A172 (cell line): ENCODE measurements at places on chromosomes 13 and 19. TPM values are rescaled to one million over a fixed set of nuclear protein-coding genes. Genes with fewer than 3 reads are reported as not detected.

- no peak for DNase-seq
Measured at GRCh38 chr19:447816-448560, 12.8 kb downstream of the SHC2 start.

DNA sequence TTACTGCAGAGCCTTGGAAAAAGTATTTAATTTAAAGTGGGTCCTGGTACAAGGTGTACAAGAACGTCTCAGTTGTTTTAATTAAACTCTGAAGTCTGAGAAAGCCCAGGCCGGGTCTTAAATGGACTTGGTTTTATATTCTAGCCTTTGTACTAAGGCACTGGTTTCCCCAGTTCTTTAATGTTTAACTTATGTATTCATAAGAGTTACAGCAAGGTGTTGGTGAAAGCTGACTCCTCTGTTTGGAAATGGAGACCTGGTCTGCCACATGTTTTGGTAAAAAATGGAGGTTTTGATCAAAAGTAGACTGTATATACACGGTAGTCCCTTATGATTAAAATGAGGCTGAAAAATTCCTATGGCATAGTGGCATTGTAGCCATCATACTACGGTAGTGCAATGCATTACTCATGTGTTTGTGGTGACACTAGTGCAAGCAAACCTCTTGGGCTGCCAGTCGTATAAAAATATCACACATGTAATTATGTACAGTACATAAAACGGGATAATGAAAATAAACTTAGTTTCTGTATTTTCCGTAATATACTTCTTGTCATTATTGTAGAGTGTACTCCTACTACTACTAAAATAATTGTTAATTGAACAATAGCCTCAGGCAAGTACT, 883.4 kb upstream of the SPRY2 start:
- DNase-seq, result no peak

DNA sequence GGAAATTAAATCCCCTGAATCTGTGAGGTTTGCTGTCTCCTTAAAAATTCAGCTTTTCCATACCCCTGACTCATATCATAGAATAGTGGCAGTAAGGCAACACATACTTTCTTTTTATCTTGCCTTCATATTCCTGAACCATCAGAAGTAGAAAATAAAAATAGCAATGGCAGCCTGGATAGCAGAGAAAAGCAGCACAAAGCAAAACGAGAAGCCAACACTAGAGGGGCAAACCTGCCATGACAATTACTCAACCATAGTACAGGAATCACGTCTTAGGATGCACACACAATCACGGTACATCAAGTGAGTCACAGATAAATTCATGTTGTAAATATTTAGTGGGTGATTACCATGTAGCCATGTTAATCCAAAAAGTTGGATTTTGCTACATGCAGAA, 343.0 kb downstream of the ITGBL1 start:
- DNase-seq, result no peak

- DNase-seq, result peak; percentile 62
Measured at GRCh38 chr13:73303851-73304250, 245.0 kb downstream of the KLF5 start.

GRCh38 chr13:50576156-50576555, 267.3 kb downstream of the DLEU7 start:
- no peak for DNase-seq

GRCh38 chr13:35499196-35499662, 22.7 kb upstream of the MAB21L1 start:
- no peak for DNase-seq

GRCh38 chr19:56740501-56740900, 68.9 kb upstream of the ZNF835 start:
- no peak for DNase-seq

- no peak for DNase-seq
Measured at GRCh38 chr19:1298235-1298634, 12.6 kb downstream of the EFNA2 start.

DNA sequence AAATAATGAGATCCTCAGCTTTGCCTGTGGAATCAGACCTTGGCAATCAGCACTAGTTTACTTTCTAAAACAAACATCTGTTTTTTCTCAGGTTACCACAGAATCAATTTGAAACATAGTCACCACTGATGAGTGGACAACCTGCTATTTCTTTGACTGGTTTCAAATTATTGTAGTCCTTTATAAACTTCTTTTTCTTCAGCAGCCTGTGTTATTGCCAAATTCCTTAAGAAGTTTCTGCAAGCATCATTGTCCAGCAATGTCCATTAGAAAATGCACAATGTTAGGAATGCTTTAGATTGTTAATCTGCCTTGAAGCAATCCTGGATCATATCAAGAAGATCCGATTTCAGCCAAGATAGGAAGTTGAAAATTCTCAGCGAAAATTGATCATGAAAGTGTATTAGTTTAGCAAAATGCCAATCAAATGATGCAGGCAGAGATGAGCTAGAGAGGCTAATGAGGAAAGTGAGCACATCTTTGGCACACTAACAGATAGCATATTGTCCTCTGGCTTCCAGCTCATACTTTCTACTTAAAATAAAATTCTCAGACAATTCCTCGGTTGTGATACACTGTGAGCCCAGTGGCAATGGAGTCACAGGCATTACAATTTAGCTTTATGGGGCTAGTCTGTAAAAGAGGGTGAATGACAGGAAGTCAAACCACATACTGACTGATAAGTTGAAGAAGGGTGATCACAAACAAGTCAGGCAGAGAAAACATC, 270.6 kb downstream of the SLITRK6 start:
- DNase-seq, result peak; percentile 13

- DNase-seq, result no peak
Measured at GRCh38 chr19:3138268-3138667, 2.4 kb downstream of the GNA15 start.

DNA sequence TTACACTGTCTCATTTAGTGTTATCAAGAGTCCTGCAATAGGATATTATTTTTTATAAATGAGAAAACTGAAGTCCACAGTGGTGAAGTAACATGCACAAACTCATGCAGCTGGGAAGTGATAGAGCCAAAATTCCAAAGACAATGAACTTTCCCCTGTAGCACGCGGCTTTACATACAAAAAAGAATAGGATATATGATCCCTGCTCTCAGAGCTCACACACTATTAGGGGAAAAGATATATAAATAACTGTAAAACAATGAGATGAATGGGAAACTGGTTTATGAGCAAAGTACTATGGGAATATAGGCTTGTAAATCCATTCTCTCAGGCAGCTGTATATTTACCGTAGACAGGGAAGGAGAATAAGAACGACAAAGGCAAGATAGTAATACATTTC, 39.7 kb downstream of the THSD1 start:
- no peak for DNase-seq

DNA sequence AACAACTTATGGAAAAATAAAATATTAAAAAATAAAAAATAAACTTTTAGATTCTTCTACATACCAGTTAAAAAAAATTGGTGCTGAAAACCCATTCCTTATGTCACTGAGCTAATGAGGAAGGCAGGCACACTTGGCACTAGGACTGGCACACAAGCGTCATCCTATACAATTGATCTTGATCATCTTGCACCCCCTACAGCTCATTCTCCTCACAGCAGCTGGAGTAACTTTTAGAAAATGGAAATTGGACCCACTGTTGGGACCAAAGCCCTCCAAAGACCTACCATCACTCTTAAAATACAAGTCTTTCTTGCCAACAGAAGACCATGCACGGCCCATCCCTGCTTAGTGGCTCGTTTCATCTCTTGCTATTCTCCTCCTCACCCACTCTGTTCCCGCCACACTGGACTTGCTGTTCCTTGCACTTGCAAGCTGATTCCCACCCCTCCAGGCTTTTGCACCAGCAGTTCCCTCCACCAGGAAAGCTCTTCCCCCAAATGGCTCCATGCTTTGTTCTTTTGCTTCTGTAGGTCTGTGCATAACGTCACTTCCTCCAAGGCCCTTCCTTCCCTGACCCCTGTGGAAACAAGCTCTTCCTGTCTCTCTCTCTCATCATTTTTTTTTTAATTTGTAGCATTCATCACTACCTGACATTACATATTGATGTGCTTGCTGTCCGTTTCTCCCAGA, 11.6 kb downstream of the CTU1 start:
- no peak for DNase-seq

GSX1 gene
- not detected in 2 replicates for total RNA-seq

ZNF534 gene
- not detected in 2 replicates for total RNA-seq

VSIG10L gene
- 0.31 and 0.79 TPM in 2 replicates for total RNA-seq

PLIN5 gene
- not detected in 2 replicates for total RNA-seq

ABHD8 gene
- 20.7 and 31.1 TPM in 2 replicates for total RNA-seq

NALCN gene
- total RNA-seq, result 0.60 and 0.72 TPM in 2 replicates
